ENCODE measurements at places on chromosomes 3 and 15.

GRCh38 chr3:110901536-110901935 lies 170.1 kb upstream of the NECTIN3 start:
- no peak for DNase-seq

DNA sequence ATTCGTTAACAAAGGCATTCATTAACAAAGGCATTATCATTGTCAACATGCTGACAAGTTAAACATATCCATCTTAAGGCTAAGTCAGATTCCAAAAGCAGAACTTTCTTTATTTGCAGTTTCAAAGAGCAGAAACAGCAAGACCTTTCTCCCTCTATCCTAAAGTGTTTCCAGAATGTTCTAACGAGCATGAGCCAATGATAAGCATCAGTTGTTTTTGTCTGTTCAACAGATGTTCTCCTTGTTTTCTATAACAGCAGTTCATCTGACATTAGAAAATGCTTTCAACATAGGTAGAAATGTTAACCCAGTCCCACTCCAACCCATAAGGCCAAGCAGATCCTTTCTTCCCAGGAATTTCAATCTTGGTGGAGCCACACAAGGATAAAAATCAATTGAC lies 77.6 kb upstream of the POMGNT2 start:
- DNase-seq, result no peak

- DNase-seq, result no peak
Observed at GRCh38 chr3:41769106-41769505, 192.8 kb downstream of the ULK4 start.

DNA sequence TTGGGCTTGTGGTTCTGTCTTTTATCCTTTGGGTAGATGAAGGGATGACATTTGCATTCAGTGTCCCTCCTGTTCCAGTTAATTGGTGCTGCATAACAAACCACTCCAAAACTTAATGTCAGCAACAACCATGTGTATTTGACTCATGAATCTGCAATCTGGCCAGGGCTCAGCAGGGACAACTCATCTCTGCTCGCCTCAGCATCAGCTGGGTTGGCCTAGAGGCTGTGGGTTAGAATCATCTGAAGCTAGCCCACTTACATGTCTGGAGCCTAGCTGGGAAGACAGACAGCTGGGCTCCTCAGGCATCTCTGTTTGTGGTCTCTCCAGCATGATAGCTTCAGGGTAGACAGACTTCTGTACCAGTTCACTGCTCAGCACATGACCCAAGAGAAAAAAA lies 92.0 kb downstream of the TMEM108 start:
- no peak for DNase-seq

GRCh38 chr15:38406436-38406835 lies 47.5 kb upstream of the FAM98B start:
- no peak for DNase-seq

- DNase-seq, result no peak
Observed at GRCh38 chr15:31435912-31436628, 109.4 kb downstream of the KLF13 start.

DNA sequence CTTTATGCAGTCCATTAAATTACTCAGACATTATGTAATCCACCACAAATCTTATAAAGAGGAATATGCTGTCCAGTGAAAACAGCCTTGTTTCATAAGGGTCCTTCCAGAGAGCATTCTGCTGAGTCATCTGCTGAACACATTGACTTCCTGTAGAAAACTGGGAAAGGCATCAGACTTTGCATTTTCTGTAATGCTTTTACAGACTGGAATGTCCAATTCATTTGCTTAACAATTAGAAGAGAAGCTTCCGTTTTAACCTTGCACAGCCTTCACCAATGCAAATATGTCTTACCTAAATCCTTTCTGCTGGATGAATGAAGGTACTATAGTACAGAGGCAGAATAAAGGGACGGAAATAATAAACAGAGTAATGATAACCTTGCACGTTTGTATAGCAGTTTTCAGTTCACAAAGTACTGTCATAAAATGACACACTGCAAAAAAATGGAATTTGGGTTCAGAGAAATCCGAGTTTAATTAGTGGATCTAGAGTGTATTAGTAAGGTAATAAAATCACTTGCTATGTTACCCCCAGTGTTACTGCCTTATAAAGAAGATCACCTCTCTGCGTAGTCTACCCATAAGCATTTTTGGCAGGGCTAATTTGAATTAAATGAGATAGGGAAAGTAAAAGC lies 301.5 kb downstream of the PYDC2 start:
- no peak for DNase-seq

DNA sequence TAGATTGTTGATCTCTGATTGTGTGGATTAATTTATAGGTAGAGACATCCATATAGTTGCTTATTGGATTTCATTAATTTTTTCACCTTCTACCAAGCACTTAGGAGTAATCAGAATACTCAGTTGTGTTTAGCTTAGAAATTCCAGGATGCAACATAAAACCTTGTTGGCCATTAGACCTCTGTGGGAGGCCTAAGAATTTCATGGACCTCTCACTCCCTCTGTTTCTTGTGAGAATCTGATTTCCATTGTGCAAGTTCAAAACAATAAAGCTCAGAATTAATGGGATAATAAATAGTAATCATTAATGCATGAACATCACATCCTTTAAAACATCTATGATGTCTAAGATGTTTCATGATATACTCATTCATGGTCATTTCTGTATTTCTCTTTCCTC lies 332.4 kb downstream of the GRM7 start:
- no peak for DNase-seq

- no peak for DNase-seq
Observed at GRCh38 chr15:87741350-87741749, 515.2 kb downstream of the NTRK3 start.

- no peak for DNase-seq
Observed at GRCh38 chr15:21260966-21261395, 179.3 kb downstream of the POTEB3 start.

DNA sequence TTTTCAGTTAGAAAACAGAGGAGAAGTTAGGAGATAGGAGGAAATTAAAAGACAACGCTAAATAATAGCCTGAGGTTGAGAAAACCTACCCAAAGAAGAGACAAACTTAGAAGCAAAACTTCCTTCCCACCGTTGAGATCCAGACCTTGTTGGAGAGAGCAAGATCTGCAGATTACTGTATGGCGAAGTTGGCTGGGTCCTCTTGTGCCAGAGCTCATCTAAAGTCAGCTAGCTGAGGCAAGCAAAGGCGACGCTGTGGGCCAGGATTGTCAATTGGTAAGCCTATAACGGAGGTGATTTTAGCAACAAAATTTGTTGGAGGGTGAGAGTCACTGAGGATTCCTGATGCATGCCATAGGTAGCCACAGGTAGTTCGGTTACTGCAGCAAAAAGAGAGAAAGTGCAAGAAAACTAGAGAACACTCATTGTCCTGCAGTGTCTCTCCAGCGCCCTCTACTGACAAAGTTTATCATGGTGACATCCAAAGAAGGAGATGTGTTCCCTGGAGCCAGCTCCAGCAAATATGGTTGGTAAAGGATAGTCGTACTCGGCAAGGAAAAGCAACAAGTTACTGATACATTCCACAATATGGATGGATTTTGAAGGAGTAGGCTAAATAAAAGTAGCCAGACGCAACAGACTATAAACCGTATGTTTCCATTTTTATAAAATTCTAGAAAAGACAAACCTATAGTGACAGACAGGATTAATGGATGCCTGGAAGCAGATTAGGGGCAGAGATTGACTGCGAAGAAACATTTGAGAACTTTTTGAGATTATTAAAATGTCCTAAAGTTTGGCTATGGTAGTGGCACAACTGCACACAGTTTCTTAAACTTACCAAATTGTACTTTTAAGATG lies 9.8 kb upstream of the OR5K4 start:
- peak; percentile 30 for DNase-seq

DNA sequence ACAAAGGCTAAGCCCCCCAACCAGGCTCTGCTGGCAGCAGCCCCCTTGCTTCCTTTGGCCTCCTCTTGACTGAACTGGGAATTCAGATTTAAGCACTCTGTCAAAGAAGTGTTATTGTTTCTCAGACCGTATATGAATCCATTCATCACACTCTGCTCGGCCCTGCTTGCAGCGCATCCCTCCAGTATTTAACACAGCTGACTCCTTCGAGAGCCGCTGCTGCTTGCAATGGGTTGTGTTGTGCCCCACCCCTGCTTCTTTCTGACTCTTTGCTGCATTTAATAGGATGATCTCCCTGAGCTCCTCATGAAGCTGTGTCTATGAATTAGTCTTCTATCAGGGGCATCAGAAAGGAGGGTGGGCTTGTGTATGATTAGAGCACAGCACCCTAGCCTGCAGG lies 31.2 kb downstream of the C3orf20 start:
- DNase-seq, result no peak

DNA sequence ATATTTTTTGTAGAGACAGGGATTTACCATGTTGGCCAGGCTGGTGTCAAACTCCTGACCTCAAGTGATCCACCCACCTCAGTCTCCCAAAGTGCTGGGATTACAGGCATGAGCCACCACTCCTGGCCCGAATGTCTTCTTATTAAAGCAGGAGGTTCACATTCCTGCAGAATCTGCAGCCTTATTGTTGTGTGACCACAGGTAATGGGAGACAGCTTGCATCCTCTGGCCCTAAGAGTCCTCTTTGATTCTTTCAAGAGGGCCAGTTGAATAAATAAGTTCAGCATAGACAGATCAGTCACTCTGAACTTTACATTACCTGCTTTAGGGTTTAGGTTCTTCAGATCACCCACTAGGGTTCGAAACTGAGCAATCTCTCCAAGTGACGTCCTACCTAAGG lies 172.9 kb upstream of the TOPAZ1 start:
- DNase-seq, result no peak

DNA sequence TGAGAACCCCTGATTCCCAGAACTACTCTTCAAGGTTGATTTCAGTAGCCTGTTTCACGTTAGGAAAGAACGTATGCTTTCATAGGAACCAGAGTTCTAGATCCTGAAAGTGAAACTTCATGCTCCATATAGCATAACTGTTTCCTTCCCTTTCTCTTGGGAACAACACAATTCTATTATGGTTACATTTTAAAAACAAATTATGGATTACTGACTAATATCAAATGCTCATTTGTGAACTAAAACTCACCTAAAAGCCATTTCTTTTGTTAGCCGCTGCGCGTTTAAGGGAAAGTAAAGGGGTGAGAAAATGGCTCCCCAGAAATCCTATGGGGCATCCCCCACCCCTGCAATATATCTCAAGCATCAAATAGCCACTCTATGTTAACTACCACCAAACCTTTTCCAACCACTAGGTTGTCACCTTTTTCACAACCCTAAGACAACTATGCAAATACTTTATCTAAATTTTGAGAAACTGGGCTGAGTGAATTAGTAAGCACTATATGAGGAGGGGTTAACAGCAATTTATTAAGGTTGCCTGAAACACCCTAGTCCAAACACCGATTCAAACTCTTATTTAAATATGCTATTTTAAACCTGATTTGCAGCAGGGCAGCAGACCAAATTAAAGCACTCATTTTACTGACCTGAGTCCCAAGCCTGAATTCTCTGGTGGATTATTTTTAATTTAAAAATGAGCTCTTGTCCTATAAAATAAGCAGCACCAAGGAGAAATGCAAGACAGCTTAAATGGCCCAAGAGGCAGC lies 2.4 kb downstream of the SIAH2 start:
- no peak for DNase-seq

- no peak for DNase-seq
Observed at GRCh38 chr15:100879464-100880138, at the start of gene ALDH1A3. Gene ALDH1A3 (plus strand): TSS chr15:100879831. CDS start chr15:100879908, 77 bp downstream.

DNA sequence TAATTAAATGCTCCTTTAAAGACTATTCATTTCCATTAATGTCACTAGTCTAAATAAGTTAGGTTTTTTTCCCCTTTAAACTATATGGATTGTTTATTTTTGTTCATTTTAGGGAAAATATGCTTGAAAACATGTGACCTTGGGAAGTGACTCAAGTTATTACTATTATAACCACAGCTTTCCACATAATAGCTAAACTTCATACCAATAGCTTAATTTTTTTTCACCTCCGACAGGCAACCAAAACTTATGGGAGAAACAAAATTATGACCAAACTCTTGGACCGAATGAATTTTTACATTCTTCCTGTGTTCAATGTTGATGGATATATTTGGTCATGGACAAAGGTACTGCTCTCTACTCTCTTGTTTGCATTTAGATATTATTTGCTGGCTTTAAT lies 16.2 kb downstream of the CPA3 start:
- DNase-seq, result no peak

DNA sequence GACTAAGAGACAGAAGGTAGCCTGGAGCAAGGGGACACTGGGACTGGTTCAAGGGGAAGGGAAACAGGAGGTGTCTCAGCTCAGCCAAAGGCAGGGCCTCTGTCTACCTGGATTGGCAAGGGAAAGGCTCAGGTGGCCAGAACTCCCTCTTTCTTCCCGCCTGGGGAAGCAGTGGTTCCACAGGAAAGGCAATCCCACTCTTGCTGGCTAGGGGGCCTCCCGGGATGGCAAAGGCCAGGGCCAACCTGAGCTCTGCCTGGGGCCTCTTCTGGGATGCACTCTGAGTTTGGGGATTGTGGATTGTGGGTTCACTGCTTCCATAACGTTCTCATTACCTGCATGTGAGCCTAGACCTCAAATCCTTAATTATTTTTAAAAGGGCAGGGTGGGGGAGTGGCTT lies 13.0 kb upstream of the PARP6 start:
- DNase-seq, result no peak

DNA sequence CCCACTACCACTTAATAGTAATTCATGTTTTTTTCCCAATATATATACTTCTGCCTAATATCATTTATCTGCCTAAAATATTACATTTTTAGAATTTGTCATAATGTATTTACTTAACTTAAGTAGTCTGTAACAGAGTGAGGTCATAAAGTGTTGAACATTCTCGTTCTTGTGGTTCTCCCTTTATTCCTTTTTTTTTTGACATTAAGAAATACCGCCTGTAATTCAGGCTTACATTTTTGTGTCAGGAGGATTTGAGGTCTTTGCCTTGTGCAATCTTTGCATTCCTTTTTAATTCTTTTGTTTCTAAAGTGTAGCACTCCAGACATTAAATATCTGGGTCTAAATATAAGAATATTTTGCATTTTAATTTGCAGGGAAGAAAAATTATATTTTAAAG lies 315.4 kb downstream of the PTPRG start:
- DNase-seq, result no peak

- DNase-seq, result no peak
Observed at GRCh38 chr15:33533197-33533596, 222.4 kb downstream of the RYR3 start.

DNA sequence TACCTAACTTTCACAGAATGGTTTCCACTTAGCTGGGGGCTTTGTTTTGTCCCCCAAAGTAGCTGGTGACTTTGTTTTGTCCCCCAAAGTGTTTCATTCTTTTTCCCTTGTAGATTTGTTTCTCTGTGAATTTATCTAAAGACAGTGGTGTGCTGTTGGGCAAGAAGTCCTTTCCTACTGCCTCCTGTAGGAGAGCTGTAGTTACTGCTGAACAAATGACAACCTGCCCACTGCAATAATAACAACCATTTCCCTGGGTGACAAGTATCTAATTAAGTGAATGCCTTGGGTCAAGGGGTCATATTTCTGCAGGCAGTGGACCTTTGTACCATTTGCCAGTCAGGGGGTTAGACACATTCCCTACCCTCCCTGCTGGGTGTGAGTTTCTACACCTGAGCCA lies 125.4 kb upstream of the BFSP2 start:
- no peak for DNase-seq

DNA sequence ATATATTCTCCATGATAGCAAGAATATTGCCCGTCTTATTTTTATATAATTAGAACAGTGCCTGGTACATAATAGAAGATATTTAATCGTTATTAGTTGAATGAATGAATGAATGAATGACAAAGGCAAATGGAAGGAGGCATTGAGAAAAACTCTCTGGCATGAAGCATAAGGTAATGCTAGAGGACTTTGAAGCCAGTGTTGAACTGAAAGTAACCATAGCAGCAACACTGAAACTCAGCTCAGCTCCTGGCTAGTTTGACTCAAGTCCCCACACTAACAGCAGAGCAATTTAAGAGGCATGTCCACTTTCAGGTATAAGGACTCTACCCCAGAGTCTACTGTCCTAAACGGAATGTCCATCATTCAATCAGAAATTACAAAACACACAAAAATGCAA lies 227.0 kb downstream of the CPNE4 start:
- DNase-seq, result no peak
